ENCODE measurements at places on chromosomes 11 and 22.
A peak's percentile ranks its signal among the peaks of the same experiment; 100 is the strongest.

GRCh38 chr22:42347281-42347824 is 76.9 kb upstream of the TCF20 start:
- H3K27me3 ChIP-seq, result no peaks in the 10 kb centered on the region
- peaks cover 14% of the 10 kb centered on the region for H3K4me1 ChIP-seq
- H3K27ac ChIP-seq, result no peak overlapping the region
- H3K36me3 ChIP-seq, result no peaks in the 10 kb centered on the region

DNA sequence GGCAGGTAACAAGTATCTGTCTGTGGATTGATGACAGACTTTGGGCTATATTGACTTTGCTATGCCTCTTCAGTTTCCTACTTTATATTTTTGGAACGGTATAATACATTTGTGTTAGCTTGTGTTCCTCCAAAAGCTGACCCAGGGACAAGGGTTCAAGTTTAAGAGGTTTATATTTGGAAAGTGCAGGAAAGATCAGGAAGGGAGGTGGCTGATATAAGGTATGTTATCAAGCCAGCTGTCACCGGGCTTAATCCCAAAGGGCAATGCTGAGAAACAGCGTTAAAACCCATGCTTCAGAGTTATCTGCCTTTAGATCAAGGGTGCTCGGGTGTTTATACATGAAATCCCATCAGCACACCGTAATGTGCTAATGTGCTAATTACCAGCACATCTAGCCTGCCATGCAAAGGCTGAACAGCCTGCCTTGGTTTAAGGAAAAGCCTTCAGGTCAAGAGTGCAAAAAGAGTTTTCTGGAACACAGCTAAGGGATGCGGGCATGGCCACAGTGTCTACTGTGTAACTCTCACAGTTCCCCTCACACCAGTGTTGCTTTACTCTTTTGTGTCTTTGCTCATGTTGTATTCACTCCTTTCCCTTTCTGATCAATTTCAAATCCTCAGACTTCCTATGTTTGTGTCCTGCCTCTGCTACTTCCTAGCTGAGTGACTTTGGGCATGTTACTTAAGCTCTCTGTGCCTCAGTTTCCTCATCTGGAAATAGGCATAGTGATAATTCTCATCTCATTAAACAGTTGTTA is 77.5 kb downstream of the BDNF start:
- H3K27me3 ChIP-seq, result no peaks in the 10 kb centered on the region
- no peaks in the 10 kb centered on the region for H3K4me1 ChIP-seq
- no peak for DNase-seq
- no peaks in the 10 kb centered on the region for H3K36me3 ChIP-seq
- no peak overlapping the region for H3K27ac ChIP-seq
- H3K4me3 ChIP-seq, result no peak overlapping the region

DNA sequence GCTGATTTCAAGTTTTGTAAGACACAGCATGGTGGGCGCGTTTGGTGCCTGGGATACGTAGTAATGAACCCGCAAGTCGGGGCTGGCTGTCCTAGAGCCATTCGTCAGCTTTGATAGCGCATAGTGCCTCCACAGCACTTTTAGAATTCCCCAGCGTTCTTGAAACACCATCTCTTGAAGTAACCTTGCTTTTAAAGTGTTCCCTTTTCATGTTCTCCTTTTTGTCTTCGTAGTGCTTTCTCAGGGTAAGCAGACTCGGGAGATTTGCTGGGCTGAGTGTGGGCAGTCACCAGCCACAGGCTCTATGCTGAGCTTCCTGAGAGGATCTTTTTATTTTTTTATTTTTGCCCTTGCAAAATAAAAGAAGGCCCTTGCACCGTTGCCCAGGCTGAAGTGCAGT is 39.6 kb upstream of the CTTN start:
- H3K4me3 ChIP-seq, result no peak overlapping the region
- no peaks in the 10 kb centered on the region for H3K4me1 ChIP-seq
- no peak for DNase-seq
- peaks cover 48% of the 10 kb centered on the region for H3K36me3 ChIP-seq

DNA sequence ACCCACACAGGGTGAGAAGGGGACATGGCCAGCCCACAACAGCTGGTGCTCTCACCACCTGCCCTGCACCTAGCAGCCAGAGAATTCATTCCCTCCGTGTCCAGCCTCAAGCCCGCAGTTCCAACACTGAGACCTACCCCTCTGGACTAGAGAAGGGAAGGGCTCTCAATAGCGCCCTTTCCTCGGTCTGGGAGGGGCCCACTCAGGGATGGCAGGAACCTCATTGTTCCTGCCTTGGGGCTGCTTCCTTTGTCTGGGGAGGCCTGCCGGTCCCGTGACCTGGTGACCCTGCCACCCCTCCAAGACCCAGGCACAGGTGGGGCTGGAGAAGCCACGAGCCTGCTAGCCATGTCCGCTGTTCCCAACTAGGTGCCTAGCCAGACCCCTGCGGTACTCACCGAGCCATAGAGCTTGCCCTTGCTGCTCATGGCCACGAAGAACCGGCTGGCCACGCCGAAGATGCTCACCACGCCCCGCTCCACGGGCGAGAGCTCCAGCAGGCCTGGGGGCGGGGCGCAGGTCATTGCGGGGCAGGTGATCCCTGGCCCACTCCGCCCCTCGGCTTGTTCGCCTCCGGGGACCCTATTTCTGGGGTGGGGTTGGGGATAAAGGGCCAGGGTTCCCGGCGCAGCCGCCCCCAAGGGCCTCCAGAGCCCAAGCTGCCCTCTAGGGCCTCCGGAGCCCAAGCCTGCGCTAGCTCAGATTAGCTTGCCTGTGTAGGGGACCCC is 1.4 kb downstream of the FGF4 start:
- no peaks in the 10 kb centered on the region for H3K36me3 ChIP-seq
- no peak overlapping the region for H3K4me3 ChIP-seq
- peaks cover 8% of the 10 kb centered on the region for H3K27me3 ChIP-seq
- DNase-seq, result no peak
- H3K4me1 ChIP-seq, result no peaks in the 10 kb centered on the region

DNA sequence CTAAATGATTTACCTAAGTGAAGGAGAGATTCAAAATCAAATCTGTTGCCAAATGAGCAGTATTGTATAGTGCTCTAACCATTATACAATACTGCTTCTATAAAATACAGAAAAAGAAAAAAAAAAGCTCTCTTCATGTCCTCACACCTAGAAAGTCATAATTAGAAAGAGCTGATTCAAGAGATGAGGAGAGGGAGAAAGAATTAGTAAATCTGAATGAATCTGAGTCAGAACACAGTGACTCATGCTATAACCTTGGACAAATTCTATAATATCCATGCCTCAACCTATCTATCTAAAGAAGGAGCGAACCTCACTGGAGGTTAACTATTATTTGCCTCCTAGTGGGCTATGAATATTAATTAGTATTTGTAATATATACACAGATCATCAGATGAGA is 29.4 kb downstream of the AMBRA1 start:
- H3K27me3 ChIP-seq, result no peaks in the 10 kb centered on the region
- no peak overlapping the region for H3K27ac ChIP-seq
- H3K4me1 ChIP-seq, result peaks cover 16% of the 10 kb centered on the region
- H3K4me3 ChIP-seq, result no peak overlapping the region
- no peak for DNase-seq
- no peaks in the 10 kb centered on the region for H3K36me3 ChIP-seq

GRCh38 chr22:25410849-25411248 is 153.6 kb upstream of the GRK3 start:
- no peak for DNase-seq
- H3K36me3 ChIP-seq, result no peaks in the 10 kb centered on the region
- H3K4me1 ChIP-seq, result peaks cover 1% of the 10 kb centered on the region
- H3K4me3 ChIP-seq, result no peak overlapping the region
- H3K27ac ChIP-seq, result no peak overlapping the region

- no peak overlapping the region for H3K27ac ChIP-seq
- no peak for DNase-seq
- no peaks in the 10 kb centered on the region for H3K4me1 ChIP-seq
- H3K27me3 ChIP-seq, result no peaks in the 10 kb centered on the region
- H3K4me3 ChIP-seq, result no peak overlapping the region
Observed at GRCh38 chr11:132881622-132882021, 650.7 kb downstream of the OPCML start.

DNA sequence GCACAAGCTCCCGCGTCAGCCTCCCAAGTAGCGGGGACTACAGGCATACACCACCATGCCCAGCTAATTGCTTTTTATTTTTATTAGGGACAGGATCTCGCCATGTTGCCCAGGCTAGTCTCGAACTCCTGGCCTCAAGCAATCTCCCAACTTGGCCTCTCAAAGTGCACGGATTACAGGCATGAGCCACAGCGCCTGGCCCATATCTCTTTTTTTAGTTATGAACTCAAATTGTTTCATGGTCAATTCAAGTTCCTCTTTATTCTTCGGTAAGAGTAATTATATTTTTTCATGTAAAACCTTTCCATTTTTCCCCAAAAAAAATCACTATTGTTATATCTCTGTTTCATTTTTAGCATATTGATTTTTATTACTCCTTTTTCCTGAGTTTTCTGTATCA is 25.5 kb downstream of the FCHSD2 start:
- no peaks in the 10 kb centered on the region for H3K4me1 ChIP-seq
- no peaks in the 10 kb centered on the region for H3K36me3 ChIP-seq
- H3K27ac ChIP-seq, result no peak overlapping the region
- no peaks in the 10 kb centered on the region for H3K27me3 ChIP-seq
- DNase-seq, result no peak
- no peak overlapping the region for H3K4me3 ChIP-seq

- peaks cover 6% of the 10 kb centered on the region for H3K4me1 ChIP-seq
- no peak for DNase-seq
- no peak overlapping the region for H3K4me3 ChIP-seq
- H3K27me3 ChIP-seq, result no peaks in the 10 kb centered on the region
- no peak overlapping the region for H3K27ac ChIP-seq
- H3K36me3 ChIP-seq, result no peaks in the 10 kb centered on the region
Observed at GRCh38 chr11:9014826-9015225, 11.0 kb upstream of the NRIP3 start.

GRCh38 chr22:26606611-26607010 is 11.2 kb downstream of the CRYBB1 start:
- no peaks in the 10 kb centered on the region for H3K4me1 ChIP-seq
- H3K4me3 ChIP-seq, result no peak overlapping the region

DNA sequence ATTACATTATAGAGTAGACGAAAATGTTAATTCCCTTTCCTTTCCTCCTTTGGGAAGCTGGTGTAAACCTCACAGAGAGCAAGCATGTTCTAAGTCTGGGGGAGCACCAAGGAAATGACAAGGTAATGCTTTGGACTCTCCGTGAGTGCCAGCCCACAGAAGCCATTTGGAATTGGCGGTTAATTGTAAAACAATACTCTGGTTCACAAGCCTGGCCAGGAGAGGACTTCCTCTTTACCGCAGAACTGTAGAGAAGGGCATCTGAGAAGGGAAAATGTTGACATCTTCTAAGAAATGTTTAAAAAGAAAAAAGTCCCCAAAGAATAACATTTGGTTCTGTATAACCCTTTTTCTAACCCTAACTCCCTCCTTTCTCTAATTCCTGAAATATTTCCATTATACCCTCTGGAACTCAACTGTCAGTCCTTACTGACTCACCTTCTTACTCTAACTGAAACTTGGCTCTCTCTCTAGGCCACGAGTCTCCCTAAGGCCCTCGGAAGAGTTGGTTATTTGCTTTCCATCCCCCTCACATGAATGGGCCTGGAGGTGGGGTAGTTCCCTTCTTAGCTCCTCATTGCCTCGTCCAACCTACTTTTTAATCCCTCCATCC is 379.8 kb downstream of the SOX6 start:
- no peaks in the 10 kb centered on the region for H3K27me3 ChIP-seq
- no peak overlapping the region for H3K27ac ChIP-seq
- H3K4me3 ChIP-seq, result no peak overlapping the region
- no peak for DNase-seq
- no peaks in the 10 kb centered on the region for H3K36me3 ChIP-seq

DNA sequence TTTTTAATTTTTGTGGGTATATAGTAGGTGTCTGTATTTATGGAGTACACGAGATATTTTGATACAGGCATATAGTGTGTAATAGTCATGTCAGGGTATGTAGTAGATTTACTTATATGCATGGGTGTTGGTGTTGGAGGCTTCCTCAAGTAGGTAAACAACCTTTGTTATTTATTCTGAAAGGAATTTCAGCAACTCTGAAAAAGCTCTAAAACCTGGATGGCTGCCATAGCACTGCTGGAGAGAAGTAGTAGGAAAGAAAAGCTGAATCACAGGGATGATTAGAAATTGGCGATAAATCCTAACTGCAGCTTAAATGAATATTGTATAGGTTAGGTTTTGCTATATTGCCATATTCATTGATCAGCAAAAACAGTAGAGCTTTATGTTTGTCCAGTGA is 44.4 kb upstream of the ST14 start:
- H3K4me3 ChIP-seq, result no peak overlapping the region
- peak overlapping the region; percentile 64 for H3K27ac ChIP-seq
- DNase-seq, result peak; percentile 64
- H3K27me3 ChIP-seq, result no peaks in the 10 kb centered on the region
- H3K36me3 ChIP-seq, result peaks cover 9% of the 10 kb centered on the region
- H3K4me1 ChIP-seq, result peaks cover 24% of the 10 kb centered on the region

DNA sequence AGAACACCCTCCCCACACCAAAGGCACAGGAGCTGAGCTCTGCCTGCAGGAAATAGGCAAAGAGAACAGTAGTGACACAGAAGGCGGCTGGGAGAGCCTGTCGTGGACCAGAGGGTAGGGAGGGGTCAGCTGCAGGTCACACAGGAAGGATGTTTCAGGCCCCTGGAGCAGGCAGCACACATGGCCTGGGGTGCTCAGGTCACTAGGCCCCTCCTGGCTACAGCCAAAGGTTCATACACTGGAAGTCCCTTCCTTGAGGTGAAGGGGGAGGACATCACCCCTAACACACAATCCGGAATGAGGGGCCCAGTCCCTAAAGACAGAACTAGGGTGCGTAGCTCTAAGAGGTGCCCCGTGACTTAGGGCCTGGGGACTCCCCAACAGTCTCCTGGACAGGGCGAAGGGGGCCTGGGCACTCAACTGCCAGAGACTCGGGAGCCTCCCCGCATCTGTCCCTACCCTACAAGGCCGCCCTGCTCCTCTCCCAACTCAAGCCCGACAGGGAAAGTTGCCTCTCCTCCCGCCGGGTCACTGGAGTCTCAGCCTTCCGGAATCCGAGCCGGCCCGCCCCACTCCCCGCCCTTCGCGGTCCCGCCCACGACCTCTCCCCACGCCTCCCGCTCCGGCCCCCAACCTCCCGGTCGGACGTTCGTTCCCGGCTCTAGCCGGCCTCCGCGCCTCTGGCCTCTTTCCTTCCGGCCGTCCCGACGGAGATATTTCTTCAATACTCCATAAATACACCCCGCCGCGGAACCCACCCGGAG is at the start of gene CYB5R2:
Gene CYB5R2 (minus strand): TSS at position 541 of the 764 bp plus-strand sequence. CDS start 675 bp downstream, outside the sequence.
- H3K36me3 ChIP-seq, result no peaks in the 10 kb centered on the region
- H3K27ac ChIP-seq, result no peak within 1 kb of the TSS

GRCh38 chr11:123178186-123178585 is 16.9 kb downstream of the CLMP start:
- H3K27ac ChIP-seq, result no peak overlapping the region
- H3K27me3 ChIP-seq, result no peaks in the 10 kb centered on the region
- no peaks in the 10 kb centered on the region for H3K4me1 ChIP-seq
- DNase-seq, result no peak

All from thyroid gland (tissue), 4 donors.